ENCODE measurements at places on chromosomes 1 and 21.

DNA sequence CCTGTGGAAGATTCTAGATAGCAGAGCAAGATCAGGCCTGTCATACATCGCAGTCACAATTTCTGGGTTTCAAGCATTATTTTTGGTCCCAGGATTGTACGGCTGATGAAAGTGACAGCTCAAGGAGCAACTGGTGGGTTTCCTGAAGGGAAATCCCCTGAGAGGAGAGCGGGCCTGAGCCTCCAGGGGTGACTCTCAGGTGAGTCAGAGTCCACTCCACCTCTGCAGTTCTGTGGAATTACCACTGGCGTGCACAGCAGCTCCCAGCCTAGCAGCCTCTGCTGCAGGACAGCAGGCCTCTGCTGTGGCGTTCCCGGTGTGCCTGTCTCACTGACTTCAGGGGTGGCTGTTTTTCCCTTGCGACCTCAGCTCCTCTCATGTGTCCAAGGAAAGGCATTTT, 24.4 kb downstream of the SLC66A1 start:
- no peak for DNase-seq

DNA sequence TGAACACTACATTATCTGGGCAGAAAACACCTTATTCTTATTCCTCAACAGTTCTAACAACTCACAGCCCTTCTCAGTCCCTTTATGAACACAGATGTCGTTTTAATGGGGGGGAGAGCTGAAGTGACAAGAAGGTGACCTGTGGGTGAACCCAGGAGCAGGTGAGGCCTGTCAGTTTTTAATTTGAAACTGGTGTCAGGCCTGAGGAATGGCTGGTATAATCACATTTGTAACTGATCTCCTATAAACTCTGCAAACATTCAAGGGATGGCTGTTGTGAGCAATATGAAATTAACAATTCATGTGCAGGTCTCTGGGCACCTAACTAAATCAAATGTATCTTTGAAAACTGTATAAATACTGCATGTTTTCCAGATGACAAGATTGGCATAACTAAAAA, 362.1 kb upstream of the NR5A2 start:
- no peak for DNase-seq

- no peak for DNase-seq
These were observed 44.9 kb downstream of the SYT6 start for GRCh38 chr1:114108751-114109255.

GRCh38 chr21:30337772-30338171, 278 bp upstream of the KRTAP27-1 start:
- DNase-seq, result no peak

DNA sequence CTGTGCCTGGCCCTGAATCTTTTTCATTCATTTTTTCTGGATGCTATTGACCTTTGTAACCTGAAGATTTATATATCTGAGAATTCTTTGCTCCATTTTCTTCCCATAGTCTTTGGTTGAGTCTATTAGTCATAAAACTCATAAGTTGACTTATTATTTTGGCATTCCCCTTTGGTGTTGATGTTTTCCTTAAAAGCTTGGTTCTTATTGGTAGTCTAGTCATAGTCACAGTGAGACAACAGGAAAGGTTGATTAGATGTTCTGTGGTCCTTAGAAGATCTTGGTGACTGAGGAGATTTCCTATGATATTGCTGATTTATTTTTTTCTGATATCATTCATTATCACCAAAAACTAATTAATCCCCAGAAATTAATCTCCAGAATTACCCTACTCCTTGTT, 86.2 kb downstream of the PTPRC start:
- no peak for DNase-seq

- DNase-seq, result no peak
These were observed 2.4 kb upstream of the CSMD2 start for GRCh38 chr1:34167389-34167788.

- no peak for DNase-seq
These were observed 43.9 kb upstream of the PWP2 start for GRCh38 chr21:44063151-44063912.

DNA sequence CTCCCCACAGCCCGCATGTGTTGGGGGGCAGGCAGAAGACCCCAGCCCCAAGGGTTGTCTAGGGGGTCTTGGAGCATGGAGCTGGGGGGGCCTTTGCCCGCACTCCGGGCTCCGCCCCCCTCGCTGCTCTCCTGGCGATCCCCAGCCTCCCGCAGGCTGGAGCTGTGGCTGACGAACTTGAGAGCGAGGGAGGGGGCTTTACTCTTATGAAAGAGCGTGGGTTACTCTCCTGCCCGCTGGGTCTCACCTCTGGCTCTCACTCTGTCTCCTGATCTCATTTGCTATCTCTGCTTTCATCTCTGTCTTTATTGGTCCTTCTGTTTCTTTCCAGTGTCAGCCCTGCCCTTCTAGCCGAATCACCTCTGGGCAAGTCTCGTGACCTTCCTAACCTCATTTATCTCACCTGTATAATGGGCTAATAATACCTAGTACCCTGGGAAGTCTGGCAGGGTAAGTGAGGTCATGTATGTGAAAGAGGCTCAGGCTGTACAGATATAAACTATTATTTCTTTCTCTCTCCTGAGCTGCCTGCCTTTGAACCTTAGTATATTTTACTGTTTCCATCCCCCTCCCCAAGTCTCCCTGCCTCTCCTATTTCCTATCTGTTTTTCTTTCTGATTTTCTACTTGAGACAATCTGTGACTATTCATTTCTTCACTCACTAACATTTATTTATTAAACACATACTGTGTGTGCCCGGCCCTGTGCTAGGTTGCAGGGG, 731 bp downstream of the EFNA4 start:
- DNase-seq, result peak; percentile 81

DNA sequence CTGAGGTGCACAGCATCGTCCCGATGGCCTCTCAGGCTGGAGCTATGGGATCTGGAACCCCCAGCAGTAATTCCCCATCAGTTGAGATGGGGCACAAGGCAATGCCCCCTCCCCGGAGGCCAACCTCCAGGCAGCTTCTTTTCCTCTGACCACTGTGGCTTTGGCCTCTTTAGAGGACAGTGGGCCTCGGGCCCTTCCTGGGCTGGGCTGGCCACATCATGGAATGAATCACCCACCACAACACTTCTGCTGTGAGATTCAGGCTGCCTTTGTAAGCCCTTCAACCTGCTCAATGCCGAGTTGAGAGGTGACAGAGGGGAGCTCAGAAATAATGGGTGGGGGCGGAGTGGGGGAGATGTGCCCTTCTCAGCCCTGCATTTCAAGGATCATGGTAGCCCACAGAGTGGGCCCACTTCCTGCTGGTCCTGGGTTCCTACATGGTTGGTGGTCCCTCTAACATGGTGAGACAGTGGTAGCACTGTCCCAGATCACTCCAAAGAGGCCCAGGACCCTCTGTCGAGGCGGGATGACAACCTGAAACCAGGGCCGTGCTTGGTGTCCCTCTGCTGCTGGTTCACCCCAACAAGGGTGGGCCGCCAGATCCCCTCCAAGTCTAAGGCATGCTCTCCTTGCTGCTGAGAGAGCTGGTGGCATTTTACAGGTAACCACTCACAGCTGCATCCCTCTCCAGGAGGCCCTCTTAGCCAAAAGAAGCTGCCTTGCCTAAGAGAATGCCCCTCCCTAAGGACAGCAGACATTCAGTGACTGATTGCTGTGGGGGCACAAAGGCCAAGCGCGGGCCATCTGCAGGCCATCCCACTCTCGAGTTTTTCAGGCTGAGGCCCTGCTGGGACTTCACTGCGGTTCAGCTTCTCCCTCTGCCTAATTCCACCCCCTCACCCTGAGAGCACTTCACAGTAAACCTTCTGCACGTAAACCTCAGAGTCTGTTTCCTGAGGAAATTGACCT, 29.7 kb upstream of the EVA1B start:
- DNase-seq, result no peak

- no peak for DNase-seq
These were observed 214.1 kb downstream of the USH2A start for GRCh38 chr1:216209125-216209524.

DNA sequence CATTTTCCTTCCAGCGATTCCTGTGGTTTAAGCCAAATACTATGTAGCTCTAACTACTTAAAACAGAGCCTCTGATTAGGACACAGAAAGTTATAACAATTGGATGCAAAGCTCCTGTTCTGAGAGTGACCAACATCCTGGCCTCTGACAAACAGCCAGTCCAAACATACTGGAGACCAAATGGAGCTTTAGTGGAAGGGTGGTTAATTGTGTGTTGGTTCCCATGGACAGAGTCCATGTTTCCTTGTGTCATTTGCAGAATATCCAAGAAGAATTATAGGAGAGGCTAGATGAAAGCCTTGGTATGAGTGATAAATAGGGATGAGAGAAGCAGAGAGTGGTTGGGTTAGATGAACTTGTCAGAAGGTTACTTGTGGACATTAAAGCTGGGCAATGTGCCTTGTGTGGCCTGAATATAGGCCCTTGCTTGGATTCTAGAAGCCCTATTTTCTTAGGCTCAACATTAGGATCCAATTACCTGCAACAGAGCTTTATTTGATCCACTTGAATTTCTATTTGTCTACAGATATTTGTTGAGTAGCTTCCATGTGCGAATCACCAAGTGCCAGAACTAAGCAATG, 180.5 kb upstream of the GORAB start:
- DNase-seq, result no peak

- no peak for DNase-seq
These were observed 48.6 kb upstream of the LRRC52 start for GRCh38 chr1:165494949-165495857.

DNA sequence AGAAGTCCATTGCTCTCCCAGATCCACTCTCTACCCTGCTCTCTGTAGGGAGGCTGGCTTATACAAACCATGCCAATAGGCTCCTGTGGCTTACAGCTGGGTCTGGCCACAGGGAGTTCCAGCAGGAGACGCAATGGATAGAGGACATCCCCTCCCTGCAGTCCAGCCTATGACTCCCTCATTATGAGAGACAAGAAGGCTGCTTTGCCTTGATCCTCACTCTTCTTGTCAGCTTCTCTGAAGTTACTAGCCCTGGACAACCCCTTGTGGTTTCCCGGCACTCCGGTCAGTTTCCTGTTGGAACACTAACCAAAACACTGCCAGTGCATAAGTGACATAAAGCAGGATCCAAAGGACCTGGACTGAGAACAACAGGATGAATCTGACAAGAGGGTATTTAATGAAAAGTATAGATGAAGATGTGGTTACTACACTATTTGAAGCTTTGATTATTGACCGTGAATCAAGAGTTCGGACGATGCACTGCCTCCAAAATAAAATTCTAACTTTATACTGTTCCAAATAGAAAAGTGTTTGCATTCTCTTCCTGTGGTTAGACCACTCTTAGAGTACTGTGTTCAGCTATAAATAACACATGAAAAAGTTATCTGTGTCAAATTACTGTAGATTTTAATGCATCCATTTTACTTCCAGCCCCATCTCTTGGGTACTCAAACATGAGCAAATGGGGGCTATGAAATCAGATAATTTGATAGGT, 32.7 kb upstream of the ZNF326 start:
- DNase-seq, result no peak

GRCh38 chr1:186474208-186474607, 13.3 kb upstream of the PDC start:
- no peak for DNase-seq

- no peak for DNase-seq
These were observed 1183.4 kb downstream of the AMY1C start for GRCh38 chr1:104932949-104933679.

DNA sequence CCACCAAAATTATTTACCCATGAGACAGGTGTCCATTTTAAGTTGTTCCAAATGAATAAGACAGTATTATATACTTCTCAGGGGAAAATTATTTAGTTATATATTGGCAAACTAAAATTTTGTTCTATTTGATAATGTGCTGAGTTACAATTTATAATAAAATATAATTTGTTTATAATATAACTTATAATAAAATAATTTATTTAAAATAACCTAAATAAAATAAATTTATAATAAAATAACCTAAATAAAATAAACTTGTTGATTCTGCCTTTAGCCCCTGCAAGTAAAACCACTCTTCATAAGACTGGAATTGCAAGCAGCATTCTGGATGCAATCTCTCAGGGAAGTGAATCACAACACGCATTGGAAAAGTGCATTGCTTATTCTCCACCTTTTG, 69.6 kb downstream of the RAVER2 start:
- no peak for DNase-seq

GRCh38 chr1:248884632-248885295, 21.3 kb upstream of the PGBD2 start:
- no peak for DNase-seq

- no peak for DNase-seq
These were observed 21.1 kb upstream of the VTCN1 start for GRCh38 chr1:117231748-117232373.

GRCh38 chr1:50968821-50969610, 1.0 kb upstream of the CDKN2C start:
- DNase-seq, result peak; percentile 45

DNA sequence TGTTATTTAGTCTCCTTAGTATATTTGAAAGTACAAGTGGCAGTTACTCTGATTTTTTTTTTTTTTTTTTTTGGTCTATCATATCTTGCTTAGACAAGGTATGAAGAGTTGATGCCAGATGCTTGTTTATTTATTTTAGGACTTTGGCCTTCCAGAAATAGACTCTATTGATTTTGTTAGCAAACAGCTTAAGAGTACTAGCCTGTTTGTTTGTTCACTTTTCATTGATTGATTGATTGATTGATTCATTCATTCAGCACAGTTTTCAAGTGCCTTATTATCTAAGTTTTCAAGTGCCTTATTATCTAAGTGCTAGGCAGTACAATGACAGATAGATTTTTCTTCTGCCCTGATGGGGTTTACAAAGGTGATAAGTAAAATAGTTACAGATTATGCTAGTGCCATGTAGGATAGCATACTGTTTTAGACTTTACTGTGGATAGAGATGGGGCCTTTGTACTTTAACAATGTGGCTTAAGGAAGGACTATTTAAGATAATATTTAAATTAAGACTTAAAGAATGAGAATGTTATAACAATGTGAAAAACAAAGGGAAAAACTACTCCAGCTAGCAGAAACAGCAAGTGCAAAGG, 50.5 kb downstream of the MTF2 start:
- DNase-seq, result peak; percentile 31

- DNase-seq, result no peak
These were observed 39.2 kb downstream of the SPEN start for GRCh38 chr1:15886611-15887167.

GRCh38 chr1:224348137-224348536, 8.5 kb upstream of the CNIH4 start:
- no peak for DNase-seq

GRCh38 chr1:215606036-215606435, 38.9 kb downstream of the KCTD3 start:
- DNase-seq, result no peak

DNA sequence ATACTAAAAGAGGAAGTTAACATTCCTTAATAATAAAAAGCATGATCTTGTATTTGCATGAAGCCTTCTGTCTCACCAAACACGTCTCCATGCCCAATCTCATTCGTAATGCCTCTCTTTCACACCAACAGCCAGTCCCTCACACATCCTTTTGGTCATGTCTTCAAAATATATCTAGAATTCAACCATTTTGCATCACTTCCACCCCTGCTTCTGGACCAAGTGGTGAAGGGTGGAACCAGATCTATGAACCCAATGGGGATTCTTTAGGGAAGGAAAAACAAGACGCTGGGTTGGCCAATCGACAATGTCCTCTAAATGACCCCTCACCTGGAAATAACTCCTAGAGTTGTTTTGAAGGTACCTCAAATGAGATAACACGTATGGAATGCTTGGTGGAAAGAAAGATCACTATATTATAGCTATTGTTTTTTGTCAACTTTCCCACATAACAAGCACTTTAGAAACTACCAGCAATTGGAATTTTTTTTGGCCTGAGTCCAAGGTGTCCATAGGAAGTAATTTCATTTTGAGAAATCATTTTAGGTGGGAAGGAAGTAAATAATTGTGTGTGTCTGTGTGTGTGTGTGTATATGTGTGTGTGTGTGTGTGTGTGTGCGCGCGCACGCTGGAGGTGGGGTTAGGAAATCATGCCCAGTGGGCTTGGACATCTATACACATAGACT, at the start of gene KCNA10:
TSS of gene KCNA10 (minus strand) at position 51 of the 686 bp plus-strand sequence. CDS start 388 bp downstream, outside the sequence.
- no peak for DNase-seq
